ENCODE measurements at places on chromosomes 6 and 20.

DNA sequence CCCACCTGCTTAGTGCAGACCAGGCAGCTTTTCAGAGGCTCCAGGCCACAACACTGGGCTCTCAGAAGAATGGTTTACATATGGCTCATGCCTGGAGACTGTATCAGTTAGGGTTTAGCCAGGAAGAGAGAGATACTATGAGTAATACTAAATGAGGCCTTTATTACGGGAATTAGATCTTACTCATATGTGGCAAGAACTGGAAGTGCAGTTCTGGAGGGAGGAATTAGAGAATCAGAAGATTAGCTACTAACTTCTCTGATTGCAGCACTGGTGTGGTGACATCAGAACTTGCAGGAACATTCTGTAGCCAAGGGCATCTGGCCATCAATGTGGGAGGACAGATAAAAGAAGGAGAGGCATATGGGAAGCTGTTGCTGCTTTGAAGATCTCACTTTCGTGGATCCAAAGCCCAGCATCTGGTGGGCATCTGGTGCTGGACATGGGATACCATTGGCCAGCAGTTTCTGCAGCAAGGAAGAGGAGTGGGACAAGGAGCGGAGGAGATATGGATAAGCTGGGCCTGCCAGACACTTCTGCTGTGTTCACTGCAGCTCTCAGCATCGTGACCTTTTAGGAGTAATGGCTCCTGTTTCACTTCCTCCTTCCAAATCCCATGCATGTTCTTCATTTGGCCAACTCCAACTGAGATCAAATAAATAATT is 248.5 kb downstream of the BTBD3 start:
- no peak for DNase-seq

DNA sequence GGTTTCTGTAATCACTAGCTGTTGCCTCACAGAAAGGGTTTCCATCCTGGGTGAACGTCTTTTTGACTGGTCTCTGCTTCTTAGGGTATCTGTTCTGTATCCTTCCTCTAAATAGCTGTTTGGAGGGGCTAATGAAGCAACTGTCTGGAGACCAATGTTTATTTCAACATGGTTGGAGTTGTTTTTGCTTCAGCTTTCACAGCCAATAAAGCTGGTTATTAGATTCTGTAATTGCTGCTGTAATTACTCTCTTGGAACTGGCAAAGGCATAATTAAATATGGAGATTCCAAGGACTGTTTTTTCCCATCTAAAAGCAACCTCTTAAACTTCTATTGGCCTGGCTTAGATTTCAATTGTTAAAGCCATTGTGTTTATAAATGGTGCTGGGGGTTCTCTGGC is 31.9 kb downstream of the CHMP4B start:
- no peak for DNase-seq

- DNase-seq: no peak
Observed at GRCh38 chr6:31742894-31743293, 3.1 kb downstream of the MSH5 start.

- no peak for DNase-seq
Observed at GRCh38 chr6:22614547-22614946, 45.2 kb downstream of the HDGFL1 start.

- DNase-seq: no peak
Observed at GRCh38 chr6:3429211-3429610, 27.6 kb downstream of the SLC22A23 start.
